ENCODE measurements at places on chromosomes 4 and X.

GRCh38 chrX:100405424-100405823 is 4.6 kb downstream of the PCDH19 start:
- no peak for DNase-seq

- no peak for DNase-seq
Observed at GRCh38 chr4:76388160-76388908, 32.6 kb downstream of the CCDC158 start.

GRCh38 chrX:99913611-99914010 is 496.5 kb downstream of the PCDH19 start:
- no peak for DNase-seq

GRCh38 chr4:51895158-51895557 is 52.2 kb downstream of the DCUN1D4 start:
- DNase-seq = no peak

GRCh38 chr4:92776080-92776479 is 472.3 kb downstream of the GRID2 start:
- no peak for DNase-seq

GRCh38 chrX:15438332-15438731 is 54.1 kb upstream of the VEGFD start:
- DNase-seq = no peak

DNA sequence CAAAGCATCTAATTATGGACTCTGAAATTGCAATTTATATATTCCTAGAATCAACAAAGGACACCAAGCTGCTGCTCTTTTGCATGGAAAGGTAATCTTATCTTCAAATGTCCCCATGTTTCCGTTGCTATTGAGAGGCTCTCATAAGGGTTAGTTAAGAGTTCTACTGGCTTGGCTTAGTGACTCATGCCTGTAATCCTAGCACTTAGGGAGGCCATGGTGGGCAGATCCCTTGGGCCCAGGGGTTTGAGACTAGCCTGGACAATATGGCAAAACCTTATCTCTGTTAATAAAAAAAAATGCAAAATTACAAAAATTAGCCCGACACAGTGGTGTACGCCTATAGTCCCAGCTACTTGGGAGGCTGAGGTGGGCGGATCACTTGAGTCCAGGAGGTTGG is 93.4 kb upstream of the RAPGEF2 start:
- no peak for DNase-seq

DNA sequence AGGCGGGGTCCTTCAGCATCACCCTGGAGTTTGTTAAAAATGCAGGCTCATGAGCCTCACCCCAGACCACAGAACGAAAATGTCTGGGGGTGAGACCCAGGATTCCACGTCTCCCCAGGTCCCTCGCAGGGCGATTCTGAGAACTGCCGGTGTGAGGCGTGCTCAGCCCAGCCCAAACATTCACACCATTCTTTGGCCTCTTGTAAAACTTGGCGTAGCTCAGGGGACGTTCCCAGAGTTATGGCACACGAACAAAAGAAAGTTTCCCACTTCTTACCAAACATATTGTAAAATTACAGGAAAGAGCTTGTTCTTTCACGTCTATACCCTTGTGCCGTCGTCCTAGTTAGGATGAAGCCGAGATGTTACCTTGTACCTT is 12.9 kb downstream of the CD99 start:
- no peak for DNase-seq

DNA sequence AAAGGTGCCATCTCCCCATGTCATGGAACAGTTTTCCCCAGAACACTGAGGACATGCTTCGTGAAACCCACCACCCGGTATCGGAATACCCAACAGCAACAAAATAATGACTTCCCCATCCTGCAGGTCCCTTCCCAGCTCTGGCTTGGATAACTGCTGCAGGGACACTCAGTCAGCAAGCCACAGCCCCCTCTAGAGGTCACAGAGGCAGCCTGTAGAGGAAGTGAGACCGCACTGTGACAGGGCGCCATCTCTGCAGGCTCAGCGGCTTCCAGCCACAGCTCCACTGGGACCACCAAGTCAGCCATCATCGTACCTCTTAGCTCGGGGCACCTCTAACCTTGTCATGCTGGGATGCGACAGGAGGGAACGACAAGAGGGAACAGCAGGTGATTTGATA is 315.9 kb downstream of the LDB2 start:
- DNase-seq = no peak

- no peak for DNase-seq
Observed at GRCh38 chr4:76188149-76188548, 25.5 kb downstream of the SCARB2 start.

GRCh38 chr4:68907788-68908700 is 43.6 kb downstream of the UGT2A3 start:
- no peak for DNase-seq

- DNase-seq = no peak
Observed at GRCh38 chr4:7876201-7876875, 63.3 kb downstream of the AFAP1 start.

DNA sequence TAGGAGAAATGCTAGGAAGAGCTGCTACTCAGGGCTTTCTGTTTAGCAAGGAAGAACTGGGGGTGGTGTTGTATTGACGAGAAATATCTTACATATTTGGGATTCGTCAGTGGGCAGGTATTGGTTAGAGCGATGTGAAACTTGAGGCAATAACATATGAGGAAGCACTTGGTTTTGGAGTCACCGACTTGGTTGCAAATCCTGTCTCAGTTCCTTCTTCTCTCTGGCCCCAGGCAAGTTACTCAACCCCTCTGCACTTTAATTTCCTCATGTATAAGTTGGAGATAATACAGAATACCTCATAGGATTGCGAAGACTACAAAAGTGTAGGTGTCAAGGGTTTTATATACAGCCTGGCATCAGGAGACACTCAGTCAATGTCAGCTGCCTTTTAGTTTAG is 34.1 kb downstream of the GPAT3 start:
- no peak for DNase-seq

DNA sequence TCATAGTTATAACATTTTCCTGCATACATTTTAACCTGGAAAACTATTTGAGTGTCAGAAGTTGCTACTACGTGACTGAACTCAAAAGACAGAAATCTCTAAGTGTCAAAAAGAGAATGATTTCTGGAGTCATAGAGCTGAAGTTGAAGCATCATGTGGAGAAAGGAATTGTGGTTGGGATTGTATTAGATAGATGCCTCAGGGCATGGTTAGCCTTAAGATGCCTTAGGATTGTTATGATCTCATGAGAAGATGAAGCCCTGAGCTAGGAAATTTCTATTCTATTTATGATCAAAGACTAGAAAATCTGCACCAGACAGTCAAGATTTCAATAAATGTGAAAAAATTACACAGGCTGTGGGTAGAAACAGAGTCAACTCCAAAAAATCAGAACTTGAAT is 20.2 kb downstream of the EPGN start:
- no peak for DNase-seq

DNA sequence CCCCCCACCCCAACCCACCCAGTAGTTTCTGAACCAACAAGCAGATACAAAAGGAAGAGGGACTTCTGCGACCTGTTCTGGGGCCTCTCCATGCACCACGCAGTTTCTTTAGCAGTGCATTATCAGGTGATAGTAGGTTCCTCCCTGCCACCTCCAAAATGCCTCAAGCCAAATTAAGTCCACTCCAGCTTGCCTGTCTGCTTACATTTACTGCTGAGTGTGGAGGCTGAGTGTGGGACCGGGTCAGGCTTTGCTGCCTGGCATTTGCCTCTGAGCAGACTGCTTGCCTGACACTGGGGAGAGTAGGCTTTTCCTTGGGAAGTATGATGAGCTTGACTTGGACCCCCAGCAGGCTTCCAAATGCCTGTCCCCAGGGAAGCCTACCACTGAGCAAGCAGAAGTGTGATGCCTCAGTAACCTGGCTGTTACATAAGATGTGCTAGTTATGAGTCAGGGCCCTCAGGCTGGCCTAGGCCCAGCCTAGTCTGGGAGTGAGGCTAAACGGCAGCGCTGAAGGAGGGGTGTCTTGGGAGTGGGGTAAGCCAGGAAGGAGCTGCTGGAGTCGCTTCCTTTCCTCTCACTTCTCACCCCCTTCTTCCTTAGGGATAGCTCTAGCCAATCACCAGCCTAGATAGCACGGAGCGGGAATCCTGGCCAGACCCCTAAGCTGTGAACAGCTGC is 9.0 kb downstream of the TSC22D3 start:
- no peak for DNase-seq

GRCh38 chr4:180688480-180688879 is 1554.7 kb upstream of the TENM3 start:
- no peak for DNase-seq

DNA sequence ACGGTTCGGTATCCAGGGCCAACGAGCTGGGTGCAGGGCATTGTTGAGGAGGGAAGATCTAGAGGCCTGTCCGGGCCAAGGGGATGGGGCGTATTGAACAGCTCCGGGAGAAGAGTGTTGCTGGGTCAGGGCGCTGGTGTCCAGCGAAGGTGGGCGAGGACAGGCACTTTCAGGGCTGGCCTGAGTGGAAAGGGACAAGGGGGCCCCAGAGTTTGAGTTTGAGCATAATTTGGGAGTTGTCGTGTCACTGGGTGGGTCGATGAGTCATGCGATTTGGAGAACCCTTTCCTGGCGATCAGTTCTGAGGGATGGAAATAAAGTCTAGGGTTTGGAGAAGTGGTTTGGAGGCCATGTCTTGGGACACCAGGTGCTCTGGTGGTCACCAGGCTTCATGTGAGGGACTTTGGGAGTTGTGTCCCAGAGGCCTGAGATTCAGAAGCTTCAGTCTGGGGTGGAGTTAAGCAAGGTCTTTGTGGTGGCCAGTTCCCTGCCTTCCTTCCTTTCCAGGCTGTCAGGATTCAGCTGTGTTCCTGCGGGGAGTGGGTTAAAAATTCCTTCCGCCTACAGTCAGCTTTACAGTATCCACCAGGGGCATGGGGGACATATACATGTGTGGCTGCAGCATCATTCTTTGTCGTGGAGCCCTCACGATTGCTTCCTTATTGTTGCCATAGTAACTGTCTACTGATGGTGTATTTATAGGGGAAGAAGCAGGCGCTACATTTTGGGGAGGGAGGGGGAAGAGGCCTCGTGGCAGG is 504 bp downstream of the PRRG3 start:
- no peak for DNase-seq

DNA sequence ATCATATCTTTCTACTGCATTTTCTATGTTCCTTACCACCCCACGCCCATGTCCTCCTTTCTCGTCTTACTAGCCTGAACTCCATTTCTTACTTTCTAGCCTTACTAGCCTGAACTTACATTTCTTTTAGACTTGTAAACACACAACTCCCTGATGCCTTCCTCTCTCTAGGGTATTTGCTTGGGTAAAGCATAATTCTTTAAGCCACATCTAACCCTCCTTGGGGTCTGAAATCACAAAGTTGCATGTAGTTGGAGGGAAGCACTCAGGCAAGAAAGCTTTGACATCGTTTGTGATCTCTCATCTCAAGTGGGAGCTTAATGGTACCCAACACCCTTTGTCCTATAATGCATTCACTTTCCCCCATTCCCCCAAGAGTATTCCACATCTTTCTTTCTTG is 124.4 kb downstream of the SPOCK3 start:
- no peak for DNase-seq

DNA sequence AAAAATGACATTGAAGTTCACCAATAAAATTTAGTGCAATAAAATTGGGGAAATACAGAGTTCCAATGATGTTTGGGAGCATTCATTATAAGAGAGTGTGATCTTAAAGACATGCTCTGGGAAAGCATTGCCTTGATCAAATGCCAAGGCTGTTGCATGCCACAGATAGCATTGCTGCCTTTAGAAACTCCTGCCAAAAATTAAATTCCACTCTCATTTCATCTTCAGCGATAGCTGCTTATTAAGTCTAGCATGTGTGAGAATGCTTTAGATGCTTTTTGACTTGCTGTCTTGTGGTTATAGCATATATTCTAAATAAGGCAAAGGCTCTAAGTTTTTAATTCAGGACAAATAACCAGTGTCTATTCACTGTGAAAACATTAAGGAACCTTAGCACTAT is 49.3 kb downstream of the NPNT start:
- no peak for DNase-seq

DNA sequence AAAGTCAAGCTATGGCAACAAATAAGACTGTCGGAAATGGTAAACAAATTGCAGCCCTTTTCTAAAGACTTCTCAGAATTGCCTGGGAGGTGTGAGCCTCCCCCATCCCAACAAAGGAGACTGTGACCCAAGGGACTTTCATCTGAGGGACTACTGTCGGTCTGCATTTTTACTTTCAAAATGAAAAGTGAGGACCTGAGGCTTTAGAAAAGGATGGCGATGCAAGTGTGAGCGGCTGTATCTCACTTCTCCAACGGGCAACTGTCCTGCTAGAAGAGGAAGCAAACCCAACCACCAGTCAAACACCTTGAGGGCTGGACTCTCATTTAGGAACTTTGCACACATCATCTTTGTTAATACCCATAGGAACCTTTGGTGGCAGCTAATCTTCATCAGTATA is 62.6 kb upstream of the CLNK start:
- DNase-seq = no peak

GRCh38 chr4:6918338-6918737 is 8.7 kb downstream of the TBC1D14 start:
- no peak for DNase-seq

- no peak for DNase-seq
Observed at GRCh38 chr4:1763550-1764080, 29.5 kb upstream of the FGFR3 start.

GRCh38 chrX:21840193-21840545 is 752 bp downstream of the MBTPS2 start:
- DNase-seq = no peak

GRCh38 chrX:130626521-130626920 is 224.7 kb downstream of the RBMX2 start:
- no peak for DNase-seq

GRCh38 chr4:23889814-23890341 is at the start of gene PPARGC1A:
PPARGC1A (minus strand) TSS chr4:23890047; CDS start chr4:23889957, 90 bp downstream.
- DNase-seq = no peak

- DNase-seq = no peak
Observed at GRCh38 chrX:66728818-66729271, 90.0 kb upstream of the EDA2R start.

GRCh38 chrX:590693-591404 is 39.7 kb upstream of the SHOX start:
- no peak for DNase-seq

DNA sequence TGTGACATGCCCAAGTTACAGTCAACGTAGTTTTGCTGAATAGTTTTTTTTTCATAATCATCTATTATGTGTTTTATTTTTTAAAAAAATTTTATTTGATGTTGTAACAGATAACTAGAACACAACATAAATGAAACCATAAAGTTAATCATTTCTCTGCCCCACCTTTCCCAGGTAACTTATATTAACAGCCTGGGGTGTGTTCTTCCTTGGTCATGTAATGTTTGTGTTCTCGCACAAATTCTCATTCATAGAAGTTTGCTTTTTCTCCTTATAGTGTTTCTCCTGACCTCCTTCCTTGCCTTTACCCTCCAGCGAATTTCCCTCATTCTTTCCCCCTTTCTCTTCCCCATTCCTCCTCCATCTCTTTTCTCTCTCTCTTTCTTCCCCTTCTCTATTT is 214.8 kb downstream of the SOWAHB start:
- DNase-seq = no peak

GRCh38 chrX:54271664-54272063 is 86.2 kb downstream of the WNK3 start:
- no peak for DNase-seq

- DNase-seq = no peak
Observed at GRCh38 chr4:87270144-87270543, 49.7 kb upstream of the KLHL8 start.
